NCI-H1092 treated with DMSO at 0.1 percent for 48 hours (cell line): ENCODE measurements at places on chromosomes 11 and 22.
A peak's percentile ranks its signal among the peaks of the same experiment; 100 is the strongest.

DNA sequence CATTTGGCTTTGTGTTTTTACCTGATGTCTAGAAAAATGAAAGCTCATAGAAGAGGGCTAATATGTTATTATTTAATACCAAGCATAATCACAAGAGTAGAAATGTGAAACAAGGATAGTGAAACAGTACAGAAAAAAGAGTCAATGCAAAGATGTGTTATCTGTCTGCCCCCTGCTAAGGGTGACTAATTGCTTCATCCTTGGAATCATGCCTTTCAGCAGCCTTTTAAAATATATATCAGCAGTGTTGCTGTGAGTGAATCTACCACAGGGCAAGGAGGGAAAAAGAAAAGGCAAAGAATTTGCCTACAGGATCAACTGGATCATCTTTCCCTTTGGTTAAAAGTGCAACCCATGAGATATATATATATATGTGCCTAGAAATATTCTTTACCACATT lies 867.2 kb upstream of the RAG2 start:
- no peak for DNase-seq

- DNase-seq, result no peak
Measured at GRCh38 chr22:50603511-50604255, 3.1 kb downstream of the MAPK8IP2 start.

DNA sequence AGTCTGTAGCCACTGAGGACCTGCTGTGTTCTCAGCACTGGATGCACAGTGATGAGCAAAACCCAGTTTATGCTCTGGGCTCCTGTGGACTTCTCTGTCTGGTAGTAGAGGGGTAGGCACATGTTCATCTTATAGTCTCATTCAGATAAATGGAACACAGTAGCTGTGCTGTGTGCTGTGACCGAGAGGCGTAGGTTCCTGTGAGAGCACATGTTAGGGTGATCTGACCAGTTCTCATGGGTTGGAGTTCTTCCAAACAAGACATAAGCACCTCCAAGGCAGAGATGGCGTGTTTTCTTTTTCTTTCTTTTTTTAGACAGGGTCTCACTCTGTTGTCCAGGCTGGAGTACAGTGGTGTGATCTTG lies 154.8 kb upstream of the RASSF10 start:
- no peak for DNase-seq

GRCh38 chr11:69010964-69011623 lies 2.0 kb downstream of the MRGPRF start:
- no peak for DNase-seq

DNA sequence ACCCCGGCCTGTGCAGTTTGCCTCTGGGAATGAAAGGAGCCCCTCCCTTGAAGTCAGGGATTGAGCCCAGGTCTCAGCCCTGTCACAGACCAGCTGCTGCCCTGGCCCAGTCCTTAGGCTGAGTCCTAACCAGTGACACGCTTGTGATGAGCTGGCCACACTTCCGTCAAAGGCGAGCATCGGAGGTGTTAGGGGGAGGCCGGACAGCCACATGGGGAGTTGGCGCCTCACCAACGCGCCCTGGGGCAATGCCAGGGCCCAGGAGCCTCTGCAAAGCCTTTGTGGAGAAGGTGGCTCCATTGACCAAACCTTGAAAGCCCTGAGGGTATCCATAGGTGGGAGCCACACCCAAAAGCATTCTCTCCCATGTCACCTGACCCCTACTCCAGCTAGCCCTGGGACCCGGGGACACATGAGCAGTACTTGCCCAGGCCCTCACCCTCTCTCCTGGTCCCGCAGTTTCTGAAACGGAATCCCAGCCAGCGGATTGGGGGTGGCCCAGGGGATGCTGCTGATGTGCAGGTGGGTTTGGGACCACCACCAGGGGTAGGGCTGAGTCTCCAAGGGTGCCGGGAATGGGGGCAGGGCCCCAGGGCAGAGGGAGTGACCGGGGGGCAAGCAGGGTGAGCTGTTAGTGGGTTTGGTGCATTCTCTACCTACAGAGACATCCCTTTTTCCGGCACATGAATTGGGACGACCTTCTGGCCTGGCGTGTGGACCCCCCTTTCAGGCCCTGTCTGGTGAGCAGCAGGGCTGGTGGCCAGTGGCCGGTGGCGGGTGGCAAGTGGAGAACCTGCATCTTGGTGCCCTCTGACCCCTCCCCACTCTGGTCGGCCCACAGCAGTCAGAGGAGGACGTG lies 3.7 kb downstream of the PTPRCAP start:
- no peak for DNase-seq

GRCh38 chr11:26780376-26781085 lies 58.7 kb upstream of the SLC5A12 start:
- no peak for DNase-seq

DNA sequence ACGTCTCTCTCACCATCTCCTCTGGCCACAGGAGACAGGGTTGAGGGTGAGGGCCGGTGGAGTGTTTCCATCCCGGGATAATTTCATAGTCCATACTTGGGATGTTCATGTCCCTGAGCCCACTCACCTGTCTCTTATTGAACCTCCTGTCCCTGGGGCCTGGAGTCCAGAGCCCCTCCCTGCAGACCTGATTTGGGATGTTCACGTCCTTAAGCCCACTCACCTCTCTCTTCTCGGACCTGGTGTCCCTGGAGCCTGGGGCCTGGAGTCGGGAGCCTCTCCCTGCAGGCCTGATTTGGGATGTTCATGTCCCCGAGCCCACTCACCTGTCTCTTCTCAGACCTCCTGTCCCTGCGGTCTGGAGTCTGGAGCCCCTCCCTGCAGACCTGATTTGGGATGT lies 868.2 kb downstream of the BRD1 start:
- no peak for DNase-seq

- DNase-seq, result peak; percentile 10
Measured at GRCh38 chr11:72921028-72921716, 107.0 kb downstream of the ATG16L2 start.

DNA sequence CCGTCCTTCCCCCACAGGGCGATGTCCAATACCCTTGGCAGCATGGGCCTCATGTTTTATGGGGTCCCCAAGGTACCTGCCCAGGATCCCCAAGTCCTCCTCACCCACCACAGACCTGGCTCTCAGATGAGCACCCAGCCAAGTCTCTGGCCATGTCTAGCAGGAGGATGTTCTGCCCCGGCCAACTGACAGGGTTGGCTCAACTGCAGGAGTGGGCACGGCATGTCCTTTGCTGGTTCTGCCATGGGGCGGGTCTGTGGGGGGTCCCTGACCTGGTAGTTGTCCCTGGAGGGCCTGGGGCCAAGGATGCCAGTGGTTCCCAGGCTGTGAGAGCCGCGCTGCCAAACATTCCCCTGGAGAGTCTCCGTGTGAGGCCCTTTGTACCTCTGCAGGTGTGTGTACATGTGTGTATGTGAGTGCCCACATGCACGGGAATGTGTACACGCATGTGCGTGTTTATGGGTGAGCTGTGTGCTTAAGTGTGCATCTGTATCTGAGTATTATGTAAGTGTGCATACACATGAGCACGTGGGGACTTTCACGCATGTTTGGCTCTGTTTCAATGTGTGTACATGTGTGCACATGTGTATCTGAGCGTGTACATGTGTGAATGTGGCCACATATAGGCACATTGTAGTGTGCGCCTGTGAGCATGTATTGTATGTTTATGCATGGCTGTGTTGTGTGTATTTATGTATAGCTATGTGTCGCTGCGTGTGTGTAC lies 85.5 kb downstream of the KCNQ1 start:
- DNase-seq, result no peak

- no peak for DNase-seq
Measured at GRCh38 chr11:25838918-25839625, 492.9 kb upstream of the ANO3 start.

DNA sequence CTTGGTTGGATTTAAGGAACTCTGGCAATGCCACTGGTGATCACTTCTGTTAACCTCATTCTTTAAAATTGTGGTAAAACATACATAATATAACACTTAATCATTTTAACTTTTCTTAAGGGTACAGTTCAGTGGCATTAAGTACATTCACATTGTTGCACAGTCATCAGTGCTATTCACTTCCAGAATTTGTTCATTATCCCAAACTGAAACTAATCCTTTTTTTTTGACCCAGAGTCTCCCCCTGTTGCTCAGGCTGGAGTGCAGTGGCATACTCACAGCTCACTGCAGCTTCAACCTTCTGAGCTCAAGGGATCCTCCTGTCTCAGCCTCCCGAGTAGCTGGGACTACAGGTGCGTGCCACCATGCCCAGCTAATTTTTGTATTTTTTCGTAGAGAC lies 10.6 kb downstream of the ELF5 start:
- DNase-seq, result no peak

- no peak for DNase-seq
Measured at GRCh38 chr22:30435674-30436126, 10.1 kb downstream of the MTFP1 start.

DNA sequence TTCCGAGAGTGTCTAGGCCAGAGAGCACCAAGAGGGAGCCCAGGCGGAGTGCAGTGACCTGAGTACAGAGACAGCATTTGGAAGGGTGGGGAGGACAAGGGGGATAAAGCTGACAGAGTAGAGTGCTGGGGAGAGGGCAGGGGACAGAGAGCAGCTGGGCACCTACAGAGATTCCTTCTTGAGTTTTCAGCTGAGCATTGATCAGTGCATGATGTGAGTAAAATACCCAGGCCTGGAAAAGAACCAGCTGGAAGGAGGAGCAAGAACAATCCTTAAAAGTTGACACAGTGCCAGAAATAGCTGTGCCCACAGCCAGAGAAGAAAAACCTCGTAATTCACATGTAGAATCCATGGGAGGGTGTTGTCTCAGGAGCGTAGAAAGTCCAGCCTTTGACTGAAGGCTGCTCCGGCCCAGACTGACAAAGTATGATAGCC lies 33.9 kb upstream of the PANX2 start:
- DNase-seq, result peak; percentile 1

DNA sequence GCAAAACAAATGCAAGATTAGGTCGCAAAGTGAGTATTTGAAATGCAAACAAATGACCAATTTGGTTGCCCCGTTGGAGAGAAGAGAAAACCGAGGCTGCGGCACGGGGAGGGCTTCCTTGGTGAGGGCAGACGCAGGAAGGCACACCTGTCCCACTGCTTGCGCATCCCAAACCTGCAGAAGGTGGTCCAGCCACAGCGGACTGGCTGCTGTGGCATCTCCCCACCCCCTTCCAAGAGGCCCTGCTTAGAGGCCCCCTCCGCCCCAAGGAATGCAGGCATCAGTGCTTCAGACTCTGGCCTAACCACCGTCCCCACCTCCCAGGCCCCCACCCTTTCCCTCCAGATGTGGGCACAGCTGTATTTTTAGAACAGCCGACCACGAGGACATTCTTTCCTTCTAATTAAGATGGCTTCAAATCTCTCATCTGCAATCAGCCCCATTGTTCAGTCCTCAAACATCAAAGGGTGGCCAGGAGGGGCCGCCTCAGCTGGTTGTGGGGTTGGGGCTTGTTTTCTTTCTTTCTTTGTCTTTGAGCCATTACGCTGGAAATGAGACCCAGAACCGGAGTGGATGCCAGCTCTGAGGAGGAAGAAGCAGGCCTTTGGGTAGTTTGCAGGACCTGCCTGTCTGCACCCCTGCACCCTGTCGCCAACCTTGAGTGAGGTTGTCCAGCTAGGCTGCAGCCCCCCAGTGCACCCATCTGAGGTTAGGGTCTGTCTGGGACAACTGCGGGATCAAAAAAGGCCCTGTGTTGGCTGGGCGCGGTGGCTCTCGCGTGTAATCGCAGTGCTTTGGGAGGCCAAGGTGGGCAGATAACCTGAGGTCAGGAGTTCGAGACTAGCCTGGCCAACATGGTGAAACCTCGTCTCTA lies 9.4 kb upstream of the DERL3 start:
- no peak for DNase-seq

DNA sequence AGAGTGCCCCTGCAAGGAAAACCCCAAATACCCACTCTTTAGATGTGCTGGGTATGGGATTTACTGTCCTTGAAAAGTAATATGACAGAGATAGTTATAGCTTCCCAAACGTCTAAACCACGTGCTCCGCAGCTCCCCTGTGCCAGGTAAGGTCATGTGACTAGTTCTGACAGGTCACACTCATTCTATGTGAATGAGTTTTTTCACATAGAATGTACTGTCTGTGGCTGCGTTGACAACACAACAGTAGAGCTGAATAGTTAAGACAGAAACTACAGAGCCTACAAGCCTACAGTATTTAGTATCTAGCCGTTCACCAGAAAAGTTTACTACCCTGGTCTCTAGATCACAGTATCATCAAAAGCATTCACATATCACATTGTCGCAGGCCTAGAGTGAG lies 236.2 kb downstream of the ETS1 start:
- DNase-seq, result no peak

- DNase-seq, result no peak
Measured at GRCh38 chr11:70871881-70872280, 380.5 kb downstream of the SHANK2 start.

DNA sequence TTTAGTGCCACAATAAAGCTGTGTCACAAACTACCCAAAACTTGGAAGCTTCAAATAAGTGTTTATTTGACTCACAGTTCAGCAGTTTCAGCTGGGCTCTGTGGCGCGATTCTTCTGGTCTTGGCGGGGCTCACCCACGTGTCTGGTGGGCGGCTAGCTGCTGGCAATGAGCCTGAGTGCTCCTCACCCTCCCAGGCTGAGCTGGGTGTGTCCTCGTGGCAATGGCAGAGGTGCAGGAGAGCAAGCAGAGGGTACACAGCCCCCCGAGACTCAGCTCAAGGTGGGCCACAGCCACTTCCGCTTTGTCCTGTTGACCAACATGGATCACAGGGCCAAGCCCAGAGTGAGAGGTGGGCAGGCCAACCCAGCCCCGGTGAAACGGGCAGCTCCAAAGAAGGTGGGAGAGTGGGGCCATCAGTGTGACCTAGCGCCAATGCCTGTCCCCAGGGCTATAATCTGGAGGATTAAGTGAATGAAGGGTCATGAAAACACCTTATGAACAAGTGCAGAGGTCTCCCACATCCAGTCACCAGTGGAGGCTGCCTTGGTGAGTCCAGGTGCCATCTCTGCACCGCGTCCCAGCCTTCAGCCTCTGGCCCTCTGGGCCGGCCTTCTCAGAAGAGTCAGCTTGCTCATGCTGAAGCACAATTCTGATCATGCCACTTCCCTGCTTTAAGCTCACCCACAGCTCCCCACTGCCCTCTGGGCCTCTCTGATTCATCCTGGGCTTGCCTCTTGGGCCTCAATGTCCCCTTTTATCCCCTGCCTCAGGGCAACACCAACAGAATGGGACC lies 74.6 kb upstream of the RTL6 start:
- no peak for DNase-seq

- no peak for DNase-seq
Measured at GRCh38 chr11:13023423-13023822, 14.3 kb downstream of the RASSF10 start.

DNA sequence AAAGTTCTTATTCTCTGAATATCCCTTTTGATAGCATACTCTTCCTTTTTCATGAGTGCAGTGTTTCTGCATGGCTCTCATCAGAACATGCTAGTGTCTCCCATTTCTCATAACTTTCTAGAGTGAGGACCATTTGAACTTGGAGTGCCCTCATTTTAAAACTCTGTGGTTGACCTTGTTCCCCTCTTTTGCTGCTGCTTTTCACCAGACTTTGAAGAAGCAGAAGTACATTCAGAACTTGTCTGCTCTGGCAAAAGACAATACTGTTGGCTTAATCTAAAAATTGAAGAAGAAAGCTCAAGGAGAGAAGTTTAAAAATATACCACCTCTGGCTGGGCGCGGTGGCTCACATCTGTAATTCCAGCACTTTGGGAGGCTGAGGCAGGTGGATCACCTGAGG lies 35.0 kb downstream of the PPARA start:
- DNase-seq, result no peak
